ENCODE measurements at places on chromosomes 2 and 18.

GRCh38 chr18:54794823-54795222, 33.5 kb upstream of the RAB27B start:
- DNase-seq: no peak

GRCh38 chr2:88239781-88240180, 69.6 kb downstream of the THNSL2 start:
- no peak for DNase-seq

- DNase-seq: peak; percentile 27
Observed at GRCh38 chr2:72271766-72272641, 124.3 kb upstream of the CYP26B1 start.

- no peak for DNase-seq
Observed at GRCh38 chr2:233967164-233967563, 50.0 kb downstream of the TRPM8 start.

GRCh38 chr2:119108186-119108585, 50.4 kb downstream of the C1QL2 start:
- no peak for DNase-seq

DNA sequence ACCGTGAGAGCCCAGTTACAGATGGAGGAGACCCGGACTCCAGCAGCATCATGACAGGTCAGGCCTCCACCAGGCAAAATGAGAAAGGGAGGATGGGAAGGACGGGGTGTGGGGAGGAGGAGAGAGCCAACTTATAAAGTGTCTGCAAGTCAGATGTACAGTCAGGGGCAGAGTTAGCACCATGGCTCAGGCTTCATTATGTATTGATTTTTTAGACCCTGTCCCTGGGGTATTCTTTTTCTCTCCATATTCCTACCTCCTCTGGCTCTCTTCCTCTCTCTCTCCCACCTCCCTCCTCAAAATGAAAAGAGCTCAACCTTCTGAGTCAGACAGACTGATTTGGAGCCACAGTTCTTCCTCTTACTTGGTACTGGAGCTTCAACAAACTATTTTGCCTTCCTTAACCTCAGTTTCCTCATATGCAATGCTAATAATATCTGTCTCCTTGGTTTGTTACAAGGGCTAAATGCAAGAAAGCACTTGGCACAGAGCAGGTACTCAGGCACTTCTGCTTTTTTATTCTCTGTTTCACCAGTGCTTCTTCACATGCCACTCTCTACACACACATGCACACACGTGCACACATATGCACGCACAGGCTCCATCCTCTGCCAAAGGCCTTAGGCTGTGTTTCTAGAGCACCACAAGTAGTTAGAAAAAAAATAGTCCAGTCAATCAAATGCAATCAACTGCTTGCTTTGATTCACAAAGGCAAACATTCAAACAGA, 92.3 kb upstream of the PKDCC start:
- peak; percentile 11 for DNase-seq
